ENCODE measurements at places on chromosomes 1 and 21.

DNA sequence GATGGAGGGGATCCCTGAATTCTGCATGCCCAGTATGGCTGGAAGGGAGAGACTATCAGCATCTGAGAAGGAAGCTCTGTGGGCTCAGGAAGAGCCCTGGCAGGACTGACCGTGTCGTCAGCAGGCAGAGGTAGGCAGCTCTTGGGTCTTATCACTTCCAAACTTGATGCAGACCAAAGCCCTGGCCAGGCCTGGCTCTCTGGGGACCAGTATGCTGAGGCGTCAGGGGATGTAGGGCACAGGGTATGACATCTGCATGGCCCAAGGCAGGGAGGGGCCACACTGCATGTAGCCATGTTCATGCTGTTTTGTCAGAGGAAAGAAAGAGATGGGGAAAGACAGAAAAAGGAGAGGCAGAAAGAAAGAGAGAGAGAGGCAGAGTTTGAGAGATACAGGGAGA is 6.3 kb downstream of the FGR start:
- no peak for DNase-seq

DNA sequence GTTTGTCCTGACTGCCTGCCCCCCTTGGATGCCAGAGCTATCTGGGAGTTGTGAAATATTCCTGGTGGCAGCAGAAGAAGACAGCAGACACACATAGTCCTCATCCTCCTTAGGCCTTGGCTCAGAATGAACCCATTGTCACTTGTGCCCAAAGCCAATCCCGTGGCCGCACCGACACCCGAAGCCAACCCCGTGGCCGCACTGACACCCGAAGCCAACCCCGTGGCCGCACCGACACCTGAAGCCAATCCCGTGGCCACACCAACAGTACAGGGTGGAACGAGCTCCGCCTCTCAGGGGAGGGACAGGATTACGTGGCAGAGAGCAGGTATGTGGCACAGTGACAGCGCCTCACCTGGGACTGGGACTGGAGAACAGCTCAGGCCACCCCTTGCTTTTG is 186.7 kb downstream of the PRDM16 start:
- no peak for DNase-seq

- DNase-seq = no peak
Observed at GRCh38 chr21:8989261-8989711, 1532.1 kb upstream of the TPTE start.

GRCh38 chr21:41168391-41169257 is 664 bp downstream of the BACE2 start:
- DNase-seq = no peak

- DNase-seq = no peak
Observed at GRCh38 chr1:16050328-16050727, 6.7 kb downstream of the CLCNKB start.

DNA sequence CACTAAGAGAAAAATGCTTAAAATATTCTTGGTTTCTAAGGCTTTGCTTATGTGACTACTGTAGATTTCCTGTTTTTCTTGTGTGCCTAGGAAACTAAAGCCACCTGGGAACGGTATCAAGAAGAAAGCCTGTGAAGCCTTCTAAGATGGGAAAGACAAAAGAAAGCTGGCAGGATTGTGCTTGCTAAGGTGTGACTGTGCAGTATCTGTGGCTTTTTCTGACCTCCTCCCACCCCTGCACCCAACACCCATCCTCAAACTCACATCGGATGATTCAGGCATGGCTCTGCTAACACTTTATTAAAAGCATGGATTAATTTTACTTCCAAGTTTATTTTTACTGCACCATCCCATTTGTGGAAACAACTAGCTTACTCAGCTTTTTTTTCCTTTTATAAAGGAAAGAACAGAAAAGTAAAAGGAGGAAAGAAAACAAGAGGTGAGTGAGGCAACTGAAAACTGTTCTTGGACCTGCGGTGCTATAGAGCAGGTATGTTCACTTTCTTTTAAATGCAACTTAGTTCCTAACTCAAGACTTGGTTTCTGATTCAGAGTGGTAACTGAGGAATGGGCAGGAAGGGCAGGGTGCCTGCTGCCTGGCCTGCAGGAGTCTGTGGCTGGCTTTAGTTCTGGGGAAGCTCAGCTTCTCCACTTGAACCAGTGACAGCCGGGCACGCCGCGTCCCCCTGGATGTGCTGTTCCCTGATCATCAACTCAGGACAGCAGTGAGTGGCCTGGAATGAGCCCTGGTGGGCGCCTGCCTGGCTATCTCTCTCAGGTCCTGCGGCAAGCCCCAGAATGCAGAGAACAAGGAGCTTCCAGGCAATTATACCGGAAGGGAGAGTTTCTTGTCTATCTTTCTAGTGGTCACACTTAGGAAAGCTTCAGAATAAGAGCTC is at the start of gene GBP6:
GBP6 (plus strand) TSS at position 422 of the 899 bp plus-strand sequence. CDS start 4,493 bp downstream, outside the sequence.
- no peak for DNase-seq

DNA sequence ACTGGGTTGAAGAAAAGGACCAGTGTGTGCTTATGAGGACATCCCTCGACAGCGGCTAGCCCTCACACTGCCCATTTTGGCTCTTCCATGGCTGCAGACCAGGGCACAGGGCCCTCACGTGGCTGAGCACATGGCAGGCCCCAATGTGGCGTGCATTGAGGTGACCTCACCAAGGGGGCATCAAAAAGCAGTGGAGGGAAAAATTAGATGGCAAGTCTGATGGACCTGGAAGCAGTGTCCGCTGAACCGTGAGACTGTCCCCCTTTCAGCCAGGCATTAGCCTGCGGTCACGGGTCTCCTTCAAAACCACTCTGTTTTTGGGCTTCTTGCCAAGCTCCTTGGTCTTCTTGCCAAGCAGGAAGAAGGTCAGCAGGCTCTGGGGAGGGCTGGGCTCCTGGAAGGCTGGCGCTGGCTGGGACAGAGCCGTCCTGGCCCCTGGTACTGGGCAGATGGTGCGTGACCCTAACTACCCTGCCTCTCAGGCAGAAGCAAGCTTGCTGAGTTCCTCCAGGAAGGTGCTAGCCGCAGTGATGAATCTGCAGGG is 30.8 kb downstream of the TRIM67 start:
- no peak for DNase-seq

- no peak for DNase-seq
Observed at GRCh38 chr21:37405629-37406028, 39.1 kb downstream of the DYRK1A start.

- no peak for DNase-seq
Observed at GRCh38 chr1:91523482-91523881, 22.8 kb downstream of the CDC7 start.

DNA sequence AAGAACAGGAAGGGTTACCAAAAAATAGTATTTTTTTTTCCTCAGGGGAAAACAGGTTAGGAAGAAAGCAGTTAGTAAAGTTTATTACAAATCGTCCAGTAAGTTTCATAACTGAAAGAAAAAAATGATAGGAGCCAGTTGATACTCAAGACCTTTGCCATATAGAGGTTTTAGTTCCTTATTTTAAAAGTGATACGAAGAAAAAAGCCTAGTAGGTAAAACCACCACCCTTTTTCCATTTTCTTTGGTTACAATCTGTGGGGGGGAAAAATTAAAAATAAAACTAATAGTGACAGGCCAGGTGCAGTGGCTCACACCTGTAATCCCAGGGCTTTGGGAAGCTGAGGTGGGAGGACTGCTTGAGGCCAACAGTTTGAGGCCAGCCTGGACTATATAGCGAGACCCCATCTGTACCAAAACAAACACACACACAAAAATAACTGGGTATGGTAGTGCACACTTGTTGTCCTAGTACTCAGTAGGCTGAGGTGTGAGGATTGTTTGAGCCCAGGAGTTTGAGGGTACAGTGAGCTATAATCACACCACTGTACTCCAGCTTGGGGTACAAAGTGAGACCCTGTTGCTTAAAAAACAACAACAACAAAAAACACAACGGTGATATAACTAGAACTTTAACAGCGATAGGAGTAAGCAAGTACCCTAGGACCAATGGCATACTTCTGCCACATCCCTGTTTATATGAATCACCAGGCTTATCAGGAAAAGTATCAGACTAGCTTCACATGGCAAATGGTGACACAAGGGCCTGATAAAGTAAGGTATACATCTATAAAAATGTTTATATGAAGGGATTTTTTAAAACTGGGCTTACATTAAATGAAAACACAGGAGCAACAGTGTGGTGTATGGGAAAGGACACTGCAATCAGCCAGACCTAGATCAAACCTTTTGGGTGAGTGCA is 5.4 kb downstream of the TMEM59 start:
- no peak for DNase-seq

DNA sequence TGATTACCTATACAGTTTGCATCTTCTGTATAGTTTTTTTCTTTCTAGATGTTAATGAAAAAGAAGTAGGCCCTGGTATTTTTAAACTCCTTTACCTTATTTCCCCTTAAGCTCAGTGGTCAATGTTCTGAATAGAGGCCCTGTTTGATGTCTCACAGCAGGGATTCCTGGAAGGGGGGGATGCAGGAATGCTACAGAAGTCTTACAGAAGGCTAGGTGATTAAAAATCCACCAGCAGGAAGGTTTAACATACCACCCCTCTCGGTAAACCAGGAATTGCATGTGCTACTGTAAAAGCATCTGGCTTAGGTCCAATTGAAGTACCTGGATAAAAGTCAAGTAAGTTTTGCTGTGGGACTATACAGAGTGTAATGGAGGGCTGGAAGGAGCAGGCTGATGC is 78.3 kb downstream of the NOS1AP start:
- DNase-seq = no peak

DNA sequence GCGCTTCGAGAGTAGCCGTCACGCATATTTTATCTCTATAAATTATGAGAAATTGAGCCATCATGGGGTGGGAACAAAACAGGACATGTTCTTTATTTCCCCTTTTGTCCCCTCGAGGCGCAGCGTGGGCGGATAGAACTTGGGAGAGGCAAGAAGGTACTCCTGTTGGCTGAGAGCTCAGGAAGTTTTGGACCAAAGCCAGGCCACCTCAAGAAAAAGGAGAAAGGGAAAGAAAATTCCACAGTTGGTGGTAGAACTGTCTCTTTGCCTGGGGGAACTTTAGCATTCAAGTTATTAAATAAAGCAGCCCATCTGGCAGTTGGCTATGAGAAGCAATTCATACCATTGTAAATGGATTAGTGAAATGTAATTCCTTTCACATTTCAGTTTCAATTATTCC is 76.4 kb upstream of the DSCAM start:
- no peak for DNase-seq
